Hematopoietic multipotent progenitor cell treated with erythropoietin and hydrocortisone succinate and interleukin-3 and kit ligand, for 6 days (in vitro differentiated cells): ENCODE measurements at places on chromosomes 16 and 17.

DNA sequence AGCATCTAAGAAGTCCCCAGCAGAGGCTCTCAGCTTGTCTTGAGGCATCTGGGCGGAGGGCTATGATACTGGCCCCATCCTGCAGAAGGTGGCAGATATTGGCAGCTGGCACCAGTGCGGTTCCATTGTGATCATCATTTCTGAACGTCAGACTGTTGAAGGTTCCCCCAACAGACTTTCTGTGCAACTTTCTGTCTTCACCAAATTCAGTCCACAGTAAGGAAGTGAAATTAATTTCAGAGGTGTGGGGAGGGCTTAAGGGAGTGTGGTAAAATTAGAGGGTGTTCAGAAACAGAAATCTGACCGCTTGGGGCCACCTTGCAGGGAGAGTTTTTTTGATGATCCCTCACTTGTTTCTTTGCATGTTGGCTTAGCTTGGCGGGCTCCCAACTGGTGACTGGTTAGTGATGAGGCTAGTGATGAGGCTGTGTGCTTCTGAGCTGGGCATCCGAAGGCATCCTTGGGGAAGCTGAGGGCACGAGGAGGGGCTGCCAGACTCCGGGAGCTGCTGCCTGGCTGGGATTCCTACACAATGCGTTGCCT, at the start of gene CIITA:
Gene CIITA (plus strand): TSS at position 404 of the 543 bp plus-strand sequence. CDS start 129 bp downstream, at position 533.
- peak; percentile 94 for DNase-seq

DNA sequence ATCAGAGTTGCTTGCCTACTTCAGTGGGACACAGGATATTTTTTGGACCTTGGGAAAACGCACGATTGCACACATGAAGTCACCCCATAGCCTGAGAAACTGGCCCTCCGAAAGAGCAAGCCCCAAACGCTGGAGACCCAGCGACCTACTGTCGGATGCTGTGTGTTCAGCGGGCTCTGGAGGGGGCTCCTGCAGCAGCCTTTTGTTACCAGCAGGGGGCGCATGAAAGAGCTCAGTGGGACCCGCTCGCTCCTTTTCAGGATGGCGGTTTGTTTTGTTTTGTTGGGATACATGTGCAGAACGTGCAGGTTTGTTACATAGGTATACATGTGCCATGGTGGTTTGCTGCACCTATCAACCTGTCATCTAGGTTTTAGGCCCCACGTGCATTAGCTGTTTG, 28.4 kb downstream of the MYH3 start:
- peak; percentile 37 for DNase-seq

- peak; percentile 59 for DNase-seq
These were observed 19.9 kb downstream of the TNRC6A start for GRCh38 chr16:24749310-24749709.

GRCh38 chr17:9886141-9886930, 18.7 kb downstream of the RCVRN start:
- no peak for DNase-seq

DNA sequence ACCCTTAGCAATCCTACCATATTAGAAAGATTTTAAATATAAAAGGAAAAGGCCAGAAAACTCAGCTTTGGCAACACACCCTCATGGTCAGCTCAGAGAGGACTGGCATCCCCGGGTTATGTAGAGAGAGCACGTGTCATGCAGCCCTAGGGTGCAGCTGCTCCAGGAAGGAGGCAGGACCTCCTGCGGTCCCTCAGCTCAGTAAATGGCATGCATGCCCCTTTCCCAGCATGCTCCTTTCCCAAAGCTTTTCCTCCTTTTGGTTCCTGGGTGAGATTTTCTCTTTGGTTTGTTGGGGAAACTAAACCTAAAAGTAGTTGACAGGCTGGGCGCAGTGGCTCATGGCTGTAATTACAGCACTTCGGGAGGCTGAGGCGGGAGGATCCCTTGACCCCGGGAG, 3.9 kb downstream of the GAN start:
- DNase-seq, result no peak

DNA sequence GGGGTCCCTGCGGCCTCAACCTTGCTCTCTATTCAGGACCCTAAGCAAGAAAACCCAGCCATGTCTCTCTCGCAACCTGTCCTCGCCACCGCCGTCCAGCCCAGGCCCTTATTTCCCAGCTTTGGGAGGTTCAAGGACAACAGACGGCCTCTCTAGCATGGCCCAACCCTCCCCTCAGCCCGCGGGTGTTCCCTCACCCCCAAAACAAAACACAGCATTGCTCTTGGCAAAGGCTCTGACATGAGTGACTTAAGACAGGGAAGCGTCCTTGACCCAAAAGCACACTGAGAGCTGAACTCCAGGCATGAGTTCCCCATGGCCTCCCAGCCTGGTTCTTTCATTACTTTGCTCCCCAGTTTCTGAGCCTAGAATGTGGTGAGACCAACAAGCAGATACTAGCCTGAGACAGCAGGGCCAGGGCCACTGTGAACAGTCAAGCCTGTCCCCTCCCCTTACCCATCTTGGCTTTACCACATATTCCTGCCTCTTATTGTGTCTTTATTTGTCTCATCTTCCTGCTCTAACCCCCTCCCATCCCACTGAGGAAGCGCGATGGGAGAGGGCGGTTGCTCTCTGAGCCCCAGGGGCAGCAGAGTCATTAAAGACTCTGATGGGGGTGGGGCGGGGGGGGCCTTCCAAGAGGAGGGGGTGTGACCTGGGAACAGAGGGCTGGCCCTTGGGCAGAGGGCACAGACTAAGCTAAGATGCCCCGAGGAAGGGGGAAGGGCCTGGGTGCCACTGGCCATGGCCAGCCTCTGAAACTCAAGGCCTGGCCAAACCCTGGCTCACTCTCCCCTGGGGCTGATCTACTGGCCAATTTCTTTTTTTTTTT, 11.8 kb downstream of the SREBF1 start:
- peak; percentile 42 for DNase-seq

- DNase-seq, result peak; percentile 72
These were observed 54.8 kb downstream of the SPECC1 start for GRCh38 chr17:20063665-20064648.

DNA sequence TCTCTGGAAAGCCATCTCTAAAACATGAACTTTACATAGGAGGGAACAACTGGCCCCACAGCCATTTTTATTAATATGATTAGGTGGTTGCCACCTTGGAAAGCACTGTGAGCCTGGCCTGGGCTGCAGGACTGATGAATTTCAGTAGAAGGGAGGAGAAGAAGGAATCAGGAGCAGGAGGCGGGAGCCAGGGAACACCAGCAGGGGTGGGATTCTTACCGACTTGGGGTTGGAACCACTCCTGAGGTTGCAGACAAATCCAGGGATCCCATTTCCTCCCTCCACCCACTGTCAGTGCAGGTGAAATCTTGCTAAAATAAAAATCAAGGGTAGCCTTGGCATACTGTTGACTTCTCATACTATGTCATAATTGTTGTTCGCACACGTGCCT, 16.9 kb upstream of the MAP3K14 start:
- DNase-seq, result no peak

DNA sequence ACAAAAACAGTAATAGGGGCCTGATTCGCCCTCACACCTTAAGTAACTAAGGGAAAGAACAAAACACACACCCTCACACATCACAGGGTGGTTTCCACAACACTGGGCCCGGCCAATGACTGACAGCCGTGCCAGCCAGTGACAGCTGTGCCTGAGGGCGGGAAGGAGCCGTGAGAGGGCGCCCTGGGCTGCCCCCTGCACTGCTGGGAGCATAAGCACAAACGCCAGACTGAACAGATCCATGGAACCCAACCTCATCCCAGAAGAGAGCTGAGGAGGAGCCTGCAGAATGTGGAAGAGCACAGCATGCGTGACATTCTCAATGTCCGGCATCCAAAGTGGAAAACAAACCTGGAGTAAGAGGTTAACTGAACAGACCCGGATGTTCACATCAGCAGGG, 16.0 kb downstream of the CSNK1D start:
- DNase-seq, result no peak

- peak; percentile 89 for DNase-seq
These were observed 55.9 kb downstream of the MYO18A start for GRCh38 chr17:29124135-29124924.
